Activated CD4-positive, alpha-beta memory T cell treated with anti-CD3 and anti-CD28 coated beads for 36 hours (primary cell): ENCODE measurements at places on chromosomes 5 and 9.

DNA sequence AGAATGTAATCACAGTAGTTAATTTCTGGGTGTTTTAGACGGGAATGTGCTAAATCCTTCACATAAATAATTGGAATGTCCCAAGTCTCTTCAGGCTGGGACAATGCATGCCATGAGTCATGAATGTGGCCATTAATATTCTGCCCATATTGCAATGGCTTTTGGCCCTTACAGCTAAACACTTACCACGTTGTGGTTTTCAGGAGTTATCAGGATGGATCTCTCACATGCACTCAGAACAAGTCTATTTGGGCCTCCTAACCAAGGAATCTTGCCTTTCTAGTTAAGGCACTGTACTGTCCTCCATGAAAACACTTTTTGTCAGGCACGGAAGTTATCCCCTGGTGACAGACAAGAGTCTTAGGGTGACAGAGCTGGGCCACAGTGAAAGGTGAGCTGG is 32.7 kb downstream of the PKD2L2 start:
- no peak overlapping the region for H3K27ac ChIP-seq
- no peaks in the 10 kb centered on the region for H3K4me1 ChIP-seq
- H3K36me3 ChIP-seq: peaks cover under 1% of the 10 kb centered on the region
- no peak overlapping the region for H3K4me3 ChIP-seq
- DNase-seq: no peak
- H3K27me3 ChIP-seq: no peaks in the 10 kb centered on the region

- H3K4me3 ChIP-seq: no peak overlapping the region
- no peaks in the 10 kb centered on the region for H3K36me3 ChIP-seq
- no peak overlapping the region for H3K27ac ChIP-seq
- peaks cover 38% of the 10 kb centered on the region for H3K27me3 ChIP-seq
- no peak for DNase-seq
Measured at GRCh38 chr9:137989999-137990715, 112.6 kb downstream of the CACNA1B start.

DNA sequence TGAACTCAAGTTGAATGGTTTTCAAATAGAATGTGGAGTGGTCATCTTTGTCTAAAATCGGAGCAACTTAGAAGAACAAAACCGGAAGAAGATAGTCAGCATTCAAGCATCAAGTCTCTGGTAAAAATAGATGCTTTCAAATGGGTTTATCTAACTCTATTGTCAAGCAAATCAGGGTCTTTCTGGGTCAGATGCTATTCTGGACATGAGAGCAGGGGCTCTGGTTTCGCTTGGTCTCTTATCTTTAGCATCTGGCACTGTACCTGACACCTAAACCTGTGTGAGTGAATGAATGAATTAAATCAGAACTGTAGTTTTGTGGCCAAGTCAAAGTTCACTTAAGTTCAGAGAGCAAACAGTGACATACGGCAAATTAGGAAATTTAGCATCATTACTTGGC is 173.5 kb downstream of the SLIT3 start:
- no peak overlapping the region for H3K27ac ChIP-seq

GRCh38 chr9:123033352-123033751 is at the start of gene GPR21:
Gene GPR21, plus strand, starts transcription at chr9:123033667. Its CDS starts 900 bp downstream, at chr9:123034567.
- peaks cover 14% of the 10 kb centered on the region for H3K36me3 ChIP-seq
- no peaks in the 10 kb centered on the region for H3K4me1 ChIP-seq
- no peaks in the 10 kb centered on the region for H3K27me3 ChIP-seq

- no peak overlapping the region for H3K4me3 ChIP-seq
- peaks cover 6% of the 10 kb centered on the region for H3K4me1 ChIP-seq
- no peaks in the 10 kb centered on the region for H3K36me3 ChIP-seq
- H3K27ac ChIP-seq: no peak overlapping the region
- no peak for DNase-seq
- H3K27me3 ChIP-seq: peaks cover 33% of the 10 kb centered on the region
Measured at GRCh38 chr5:17223367-17224185, 6.1 kb downstream of the BASP1 start.
